CD4-positive, alpha-beta T cell (primary cell): ENCODE measurements at places on chromosomes 5 and 9. TPM values are rescaled to one million over a fixed set of nuclear protein-coding genes. Genes with fewer than 3 reads are reported as not detected.

The GDNF gene
- not detected for total RNA-seq

DNA sequence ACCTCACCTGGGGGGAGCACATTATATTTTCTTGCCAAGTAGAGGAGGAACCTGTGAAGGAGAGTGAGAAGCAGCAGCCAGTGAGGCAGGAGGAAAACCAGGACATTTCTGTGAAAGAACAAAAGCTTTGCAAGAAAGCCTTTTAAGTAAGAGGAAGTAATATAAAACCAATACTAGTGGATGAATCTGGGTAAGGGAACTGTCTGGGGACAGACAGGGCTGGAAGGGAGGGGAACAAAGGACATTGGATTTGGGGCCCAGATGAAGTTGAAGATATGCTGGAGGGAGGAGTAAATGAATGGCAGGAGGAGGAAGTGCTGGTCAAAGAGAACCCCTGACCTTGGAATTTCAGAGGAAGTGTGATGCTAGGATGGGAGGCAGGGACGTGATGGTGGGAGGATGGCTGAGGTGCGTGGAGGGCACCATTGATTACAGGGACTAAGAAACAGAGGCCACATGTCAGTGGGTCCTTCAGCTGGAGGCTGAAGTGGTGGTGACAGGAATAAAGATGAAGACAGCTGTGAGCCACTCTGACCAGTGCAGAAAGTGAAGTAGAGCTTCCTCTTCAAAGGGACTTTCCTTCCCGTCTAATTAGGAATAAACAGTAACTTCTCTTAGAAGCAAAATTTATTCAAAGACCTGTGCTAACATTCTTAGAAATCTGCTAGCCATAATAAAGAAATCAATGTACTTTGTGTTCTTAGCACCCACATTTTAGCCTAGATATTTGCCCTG lies 43.5 kb upstream of the FABP6 start:
- DNase-seq: no peak
- H3K4me3 ChIP-seq: no peak overlapping the region
- no peaks in the 10 kb centered on the region for H3K36me3 ChIP-seq
- H3K27me3 ChIP-seq: no peaks in the 10 kb centered on the region
- peaks cover 8% of the 10 kb centered on the region for H3K4me1 ChIP-seq

GRCh38 chr5:33400675-33401074 lies 40.1 kb upstream of the TARS1 start:
- H3K4me1 ChIP-seq: no peaks in the 10 kb centered on the region
- no peak overlapping the region for H3K4me3 ChIP-seq
- H3K36me3 ChIP-seq: no peaks in the 10 kb centered on the region

DNA sequence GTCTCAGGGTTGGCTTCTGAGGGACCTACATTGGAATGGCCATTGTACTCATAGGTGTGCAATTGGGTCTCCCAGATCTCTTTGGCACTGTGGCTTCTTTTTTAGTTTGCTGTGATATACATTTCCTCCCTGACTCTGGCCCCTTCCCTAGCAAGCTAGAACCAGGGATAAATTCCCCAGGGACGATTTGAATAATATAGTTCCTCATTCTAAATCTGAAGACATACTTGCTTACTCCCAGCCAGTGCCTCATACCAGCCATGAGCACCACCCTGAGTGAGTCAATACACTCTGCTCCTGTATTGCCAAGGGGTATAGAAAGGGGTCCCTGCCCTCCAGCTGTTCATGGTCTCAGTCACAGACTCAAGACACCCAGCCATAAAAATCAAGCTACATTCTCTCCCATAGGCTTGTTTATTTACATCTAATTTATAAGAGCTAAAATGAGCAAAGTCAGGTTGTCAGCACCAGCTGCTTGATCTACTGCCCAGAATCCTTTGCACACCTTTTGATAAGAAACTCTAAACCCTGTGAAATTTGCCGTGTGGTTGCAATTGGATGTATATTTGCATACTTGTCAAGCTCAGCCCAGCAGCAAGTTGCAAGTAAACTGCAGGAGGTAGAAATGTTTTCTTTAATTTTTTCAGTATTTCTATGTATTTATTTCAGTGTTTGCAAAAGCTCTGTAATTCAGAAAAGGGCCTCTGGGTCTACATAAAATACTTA lies 219.9 kb upstream of the IRX1 start:
- no peaks in the 10 kb centered on the region for H3K36me3 ChIP-seq
- DNase-seq: no peak
- no peak overlapping the region for H3K27ac ChIP-seq
- H3K27me3 ChIP-seq: no peaks in the 10 kb centered on the region
- H3K4me1 ChIP-seq: no peaks in the 10 kb centered on the region

- DNase-seq: no peak
- no peaks in the 10 kb centered on the region for H3K4me1 ChIP-seq
- no peak overlapping the region for H3K4me3 ChIP-seq
- no peak overlapping the region for H3K27ac ChIP-seq
- no peaks in the 10 kb centered on the region for H3K36me3 ChIP-seq
These were observed 18.5 kb upstream of the GNE start for GRCh38 chr9:36276781-36277181.
